ENCODE measurements at places on chromosomes 2 and 18. TPM values are rescaled to one million over a fixed set of nuclear protein-coding genes. Genes with fewer than 3 reads are reported as not detected.

ZNG1B gene
- 28.4 TPM for total RNA-seq

EVX2 gene
- 0.11 TPM for total RNA-seq

GRCh38 chr2:203177361-203177760 lies 61.5 kb upstream of the CYP20A1 start:
- peaks cover 16% of the 10 kb centered on the region for H3K36me3 ChIP-seq
- H3K27ac ChIP-seq, result no peak overlapping the region
- no peaks in the 10 kb centered on the region for H3K4me1 ChIP-seq
- H3K4me3 ChIP-seq, result no peak overlapping the region
- no peaks in the 10 kb centered on the region for H3K27me3 ChIP-seq

AAK1 gene
- 36.5 TPM for total RNA-seq

- H3K27me3 ChIP-seq, result no peaks in the 10 kb centered on the region
- no peak overlapping the region for H3K27ac ChIP-seq
Measured at GRCh38 chr18:2568129-2568528, 3.2 kb downstream of the METTL4 start.

TMEM247 gene
- total RNA-seq, result not detected

GRCh38 chr2:68435615-68436014 lies 31.5 kb downstream of the FBXO48 start:
- H3K4me1 ChIP-seq, result peaks cover 9% of the 10 kb centered on the region
- no peaks in the 10 kb centered on the region for H3K36me3 ChIP-seq
- H3K27me3 ChIP-seq, result no peaks in the 10 kb centered on the region
- no peak overlapping the region for H3K27ac ChIP-seq
- H3K4me3 ChIP-seq, result no peak overlapping the region

GRP gene
- total RNA-seq, result 7.9 TPM
